ENCODE measurements at places on chromosomes 5 and 9.

- no peak for DNase-seq
These were observed 443.4 kb downstream of the DTWD2 start for GRCh38 chr5:118544887-118545449.

- no peak for DNase-seq
These were observed 255.0 kb upstream of the TAS2R1 start for GRCh38 chr5:9885164-9885563.

- no peak for DNase-seq
These were observed 19.4 kb downstream of the USP20 start for GRCh38 chr9:129854588-129855110.

DNA sequence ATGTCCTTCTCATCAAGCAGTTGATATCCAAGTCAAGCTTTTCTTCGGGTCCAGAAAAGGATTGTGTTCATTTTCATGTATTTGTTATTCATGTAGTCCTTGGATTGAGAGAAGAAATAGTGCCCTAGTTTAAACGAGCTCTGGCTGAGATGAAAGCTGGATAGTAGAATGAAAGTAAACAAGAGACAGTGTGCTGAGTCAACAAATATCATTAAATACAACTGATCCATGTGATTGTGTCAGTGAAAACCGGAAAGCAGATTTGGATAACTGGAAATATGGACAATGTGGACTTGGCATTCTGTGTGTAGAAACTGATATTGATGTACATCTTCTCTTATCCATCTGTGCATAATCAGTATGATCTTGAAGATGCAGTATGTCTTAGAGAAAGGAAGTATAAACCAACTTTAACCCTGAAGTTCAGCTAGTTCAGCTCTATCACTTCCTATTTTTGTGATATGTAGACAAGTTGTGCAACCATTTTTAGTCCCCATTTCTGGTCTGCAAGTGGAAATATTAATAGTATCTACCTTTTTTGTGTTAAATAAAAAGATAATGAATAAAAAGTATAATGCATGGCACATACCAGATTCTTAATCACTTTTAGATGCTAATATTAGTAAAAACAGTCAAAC, 4.4 kb downstream of the MUSK start:
- DNase-seq = no peak

All from HT-29 (cell line).